ENCODE measurements at places on chromosomes 1 and 21. TPM values are rescaled to one million over a fixed set of nuclear protein-coding genes. Genes with fewer than 3 reads are reported as not detected.

INAVA gene
- 0.14 TPM for total RNA-seq

HTR6 gene
- not detected for total RNA-seq

CATSPERE gene
- total RNA-seq: 1.3 TPM

FAM72D gene
- 0.22 TPM for total RNA-seq

CLCNKA gene
- 0.22 TPM for total RNA-seq

GART gene
- total RNA-seq: 125 TPM

LCE2B gene
- total RNA-seq: not detected

OR2L13 gene
- total RNA-seq: not detected

ADGRB2 gene
- total RNA-seq: 14.0 TPM

GNG12 gene
- 209 TPM for total RNA-seq

Data from placental pericyte (primary cell).